ENCODE measurements at places on chromosomes 2 and 18. TPM values are rescaled to one million over a fixed set of nuclear protein-coding genes. Genes with fewer than 3 reads are reported as not detected.

Gene FAM237A
- not detected for polyA plus RNA-seq

Gene UGT1A5
- polyA plus RNA-seq = not detected

Gene DSG4
- polyA plus RNA-seq = not detected

Gene CPLX4
- polyA plus RNA-seq = not detected

Measured in heart left ventricle (tissue), 16 donors.